SHP77 (cell line): ENCODE measurements at places on chromosomes 5 and 9.

DNA sequence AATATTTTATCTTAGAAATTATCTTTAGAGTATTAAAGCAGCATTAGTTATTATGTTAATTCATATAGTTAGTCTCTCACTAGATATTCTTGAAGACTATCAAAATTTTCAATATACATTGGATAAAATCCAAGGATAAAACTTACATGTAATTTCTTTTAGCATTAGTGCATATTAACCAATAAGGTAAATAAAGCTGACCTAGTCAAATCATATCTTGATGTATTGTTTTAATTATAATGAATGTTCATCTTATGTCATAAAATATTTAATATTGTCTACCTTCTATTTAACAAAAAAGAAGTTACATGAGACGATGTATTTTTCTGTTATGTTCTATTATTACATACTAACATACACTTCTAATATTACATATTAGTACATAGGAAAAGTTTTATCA, 301.7 kb upstream of the DAB2 start:
- DNase-seq = no peak

DNA sequence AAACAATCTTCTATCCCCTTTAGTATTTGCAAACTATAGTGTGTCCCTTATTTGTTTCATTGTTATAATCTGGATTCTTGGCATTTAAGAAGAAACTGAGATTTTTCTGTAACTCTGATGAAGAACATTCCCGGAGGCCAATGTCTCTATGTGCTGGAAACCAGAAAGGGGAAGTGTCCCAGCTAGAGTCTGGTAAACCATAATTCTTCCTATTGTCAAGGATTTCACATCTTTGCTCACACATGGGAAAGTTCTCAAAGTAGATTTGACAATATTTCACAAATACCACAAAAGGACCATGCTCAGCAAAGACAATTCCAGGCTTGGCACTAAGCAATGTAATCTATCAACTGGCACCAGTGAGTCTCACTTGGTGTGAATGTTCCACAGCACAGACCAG, 146.8 kb downstream of the MUSK start:
- no peak for DNase-seq

- DNase-seq = no peak
Measured at GRCh38 chr5:145925803-145926202, 10.6 kb upstream of the SH3RF2 start.

- no peak for DNase-seq
Measured at GRCh38 chr5:16283791-16284190, 104.2 kb upstream of the MARCHF11 start.

- no peak for DNase-seq
Measured at GRCh38 chr9:124409410-124409809, 5.8 kb downstream of the PSMB7 start.

GRCh38 chr5:113240951-113241726, 193.7 kb downstream of the TSSK1B start:
- no peak for DNase-seq

GRCh38 chr5:60066502-60066901, 173.0 kb upstream of the PDE4D start:
- DNase-seq = no peak

- no peak for DNase-seq
Measured at GRCh38 chr5:72314571-72315172, 5.4 kb downstream of the MRPS27 start.

GRCh38 chr9:128614728-128615127, 41.9 kb downstream of the DYNC2I2 start:
- DNase-seq = no peak

GRCh38 chr9:113409883-113410206, 630 bp downstream of the POLE3 start:
- DNase-seq = no peak

DNA sequence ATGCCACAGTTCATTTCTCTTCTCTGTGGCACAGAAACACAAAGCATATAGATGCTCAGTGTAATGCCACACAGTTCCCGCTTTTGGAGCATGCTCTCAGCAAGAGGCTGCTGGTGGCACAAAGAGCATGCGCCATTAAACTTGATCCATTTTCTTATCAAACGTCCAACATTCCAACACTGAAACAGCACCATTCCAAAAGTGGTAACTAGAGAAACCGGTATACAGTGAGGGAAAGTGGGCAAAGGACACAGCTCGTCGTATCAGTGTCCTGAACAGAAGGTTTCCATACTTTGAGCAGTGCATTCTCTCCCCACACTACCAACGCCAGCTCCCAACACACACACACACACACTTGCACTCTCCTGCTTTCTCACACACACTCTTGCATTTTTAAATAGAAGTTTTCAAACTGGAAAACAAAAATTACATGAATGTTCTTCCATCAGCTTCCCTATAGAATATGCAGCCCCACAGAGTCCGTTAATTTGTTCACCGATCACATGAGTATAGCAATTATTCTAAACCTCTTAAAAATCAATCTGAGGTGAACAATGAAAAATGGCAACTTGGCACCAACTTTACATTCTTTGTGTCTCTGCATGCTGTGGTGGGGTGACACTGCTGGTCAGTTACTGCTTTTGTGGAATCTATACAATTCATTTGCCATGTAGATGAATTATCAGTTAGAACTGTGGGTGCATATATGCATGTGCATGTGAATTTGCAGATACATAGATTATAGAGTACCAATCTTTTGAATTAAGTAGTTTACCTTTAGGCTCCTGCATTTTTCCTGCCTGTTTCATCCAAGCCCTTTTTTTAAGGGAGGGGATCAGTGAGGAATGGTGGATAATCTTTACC, 5.7 kb downstream of the NFIB start:
- no peak for DNase-seq

DNA sequence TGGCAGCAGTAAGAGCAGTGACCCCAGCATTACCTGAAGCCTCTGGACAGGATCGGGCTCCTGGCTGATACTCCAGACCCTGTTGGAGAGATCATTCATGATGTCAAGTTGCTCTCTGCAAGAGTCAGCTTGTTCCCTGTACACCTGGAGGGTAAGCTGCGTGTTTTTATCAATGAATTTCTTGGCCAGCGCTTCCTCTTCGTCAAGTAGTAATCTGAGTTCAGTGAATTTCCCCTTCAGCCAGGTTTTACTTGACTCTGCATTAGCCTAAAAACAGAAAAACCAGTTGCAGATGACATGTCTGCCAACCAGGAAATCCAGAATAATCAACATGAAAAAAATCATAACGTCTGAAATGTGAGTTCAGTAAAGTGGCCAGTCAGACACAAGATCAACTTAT, 19.1 kb downstream of the TRIM14 start:
- no peak for DNase-seq

DNA sequence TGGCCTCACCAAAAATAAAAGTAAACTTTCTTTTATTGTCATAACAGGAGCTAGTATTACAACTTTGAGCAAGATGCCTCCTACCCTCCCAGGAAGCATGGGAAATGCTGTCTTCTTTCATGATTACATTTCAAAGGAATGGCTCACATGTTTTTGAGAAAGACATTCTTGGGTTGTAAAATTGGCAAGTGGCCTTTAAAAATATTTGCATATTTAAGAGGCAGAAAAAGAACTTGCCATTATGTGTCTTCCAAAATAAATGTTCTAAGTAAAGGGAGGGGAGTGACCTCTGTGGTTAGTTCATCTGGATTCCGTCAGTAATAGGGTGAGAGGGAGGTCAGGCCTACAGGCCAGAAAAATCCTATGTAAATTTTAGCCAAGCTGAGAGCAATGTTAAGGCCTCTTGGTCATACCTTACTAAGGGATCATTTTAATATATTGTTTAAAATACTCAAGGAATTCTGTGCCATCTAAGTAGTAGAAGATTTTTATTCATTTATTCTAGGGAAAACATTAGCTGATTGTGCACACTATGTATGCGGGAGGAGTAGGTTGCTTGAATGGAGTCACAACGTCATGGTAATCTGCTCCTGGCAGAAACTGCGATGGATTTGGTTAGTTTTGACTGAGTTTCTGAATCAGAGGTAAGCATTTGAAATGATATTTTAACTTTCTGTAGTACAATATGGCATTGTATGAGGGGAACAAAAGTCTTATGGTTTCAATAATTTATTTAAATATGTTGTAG, 1485.7 kb upstream of the CDH9 start:
- no peak for DNase-seq

DNA sequence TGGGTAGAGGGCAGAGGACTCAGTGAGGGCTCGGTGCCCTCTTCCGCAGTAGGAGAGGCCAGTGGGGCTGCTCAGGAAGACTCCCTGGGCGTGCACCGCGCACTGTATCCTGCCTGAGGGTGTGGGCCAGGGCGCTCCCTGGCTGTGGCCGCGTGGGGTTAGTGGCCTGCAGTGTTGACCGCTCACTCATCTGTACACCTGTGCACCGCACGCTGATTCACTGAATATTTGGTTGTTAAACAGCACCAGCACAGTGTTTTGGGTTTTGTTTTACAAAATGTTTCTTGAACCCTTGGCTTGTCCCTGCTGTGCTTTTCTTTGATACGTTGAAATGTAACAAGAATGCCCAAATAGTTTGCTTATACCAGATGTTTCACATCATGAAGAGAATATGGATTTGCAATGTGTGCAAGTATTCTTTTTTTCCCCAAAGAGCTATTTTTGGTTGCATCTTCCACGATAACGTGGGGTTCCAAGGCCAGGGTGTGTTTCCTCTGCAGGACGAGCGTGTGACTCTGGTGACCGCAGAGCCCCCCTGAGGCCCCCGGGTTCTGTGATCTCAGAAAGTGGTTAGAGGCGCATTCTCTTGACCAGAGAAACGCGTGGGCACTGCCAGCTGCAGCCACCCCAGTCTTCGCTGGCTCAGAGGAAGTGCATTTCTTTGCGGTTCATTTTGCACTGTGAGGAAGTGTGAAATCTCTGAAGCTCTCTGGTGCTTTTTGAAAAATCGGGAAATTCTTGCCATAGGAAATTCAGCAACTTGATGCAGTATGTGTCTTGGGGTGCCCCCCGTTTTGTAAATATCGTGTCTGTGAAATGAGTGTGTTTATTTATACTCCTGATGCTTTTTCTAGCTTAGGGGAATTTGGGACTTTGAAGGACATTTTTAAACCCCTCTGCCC, 46.9 kb downstream of the AHRR start:
- no peak for DNase-seq

DNA sequence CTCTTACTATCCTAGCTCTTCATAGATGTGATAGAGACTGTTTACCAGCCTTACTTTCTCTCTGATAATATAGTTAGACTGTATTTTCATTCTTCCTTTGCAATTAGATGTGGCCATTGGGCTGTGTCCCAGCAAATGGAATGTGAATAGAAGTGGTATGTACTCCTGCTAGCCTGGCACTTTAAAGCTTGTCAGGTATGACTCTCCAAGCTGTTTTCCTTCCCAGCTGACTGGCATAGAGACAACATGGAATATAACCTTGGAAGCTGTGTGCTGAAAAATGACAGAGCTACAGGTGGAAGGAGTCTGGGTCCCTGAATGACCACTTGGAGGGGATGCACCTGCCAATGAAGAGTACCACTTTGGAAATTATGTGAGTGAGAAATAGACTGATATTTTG, 116.2 kb downstream of the DIRAS2 start:
- no peak for DNase-seq

DNA sequence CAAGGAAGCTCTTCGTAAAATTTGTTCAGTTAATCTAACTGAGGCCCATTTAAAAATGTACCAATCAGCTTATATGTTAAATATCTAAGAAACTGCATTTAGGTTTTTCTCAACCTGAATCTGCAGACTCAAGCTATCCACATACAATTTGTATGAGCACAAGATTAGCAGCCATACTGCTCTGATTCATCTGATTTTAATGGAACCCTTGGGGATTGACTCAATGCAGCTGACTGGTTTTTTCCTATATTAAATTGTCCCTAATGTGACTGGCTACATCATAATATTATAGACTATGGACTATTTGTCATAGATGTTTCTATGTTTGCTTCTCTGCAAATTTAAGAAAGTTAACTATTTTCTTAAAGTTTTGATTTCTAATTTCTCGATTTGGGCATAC, 451.0 kb upstream of the TUSC1 start:
- no peak for DNase-seq

- no peak for DNase-seq
Measured at GRCh38 chr5:87156631-87157030, 111.1 kb upstream of the RASA1 start.

- DNase-seq = peak; percentile 1
Measured at GRCh38 chr5:180646289-180646962, 3.0 kb downstream of the FLT4 start.

DNA sequence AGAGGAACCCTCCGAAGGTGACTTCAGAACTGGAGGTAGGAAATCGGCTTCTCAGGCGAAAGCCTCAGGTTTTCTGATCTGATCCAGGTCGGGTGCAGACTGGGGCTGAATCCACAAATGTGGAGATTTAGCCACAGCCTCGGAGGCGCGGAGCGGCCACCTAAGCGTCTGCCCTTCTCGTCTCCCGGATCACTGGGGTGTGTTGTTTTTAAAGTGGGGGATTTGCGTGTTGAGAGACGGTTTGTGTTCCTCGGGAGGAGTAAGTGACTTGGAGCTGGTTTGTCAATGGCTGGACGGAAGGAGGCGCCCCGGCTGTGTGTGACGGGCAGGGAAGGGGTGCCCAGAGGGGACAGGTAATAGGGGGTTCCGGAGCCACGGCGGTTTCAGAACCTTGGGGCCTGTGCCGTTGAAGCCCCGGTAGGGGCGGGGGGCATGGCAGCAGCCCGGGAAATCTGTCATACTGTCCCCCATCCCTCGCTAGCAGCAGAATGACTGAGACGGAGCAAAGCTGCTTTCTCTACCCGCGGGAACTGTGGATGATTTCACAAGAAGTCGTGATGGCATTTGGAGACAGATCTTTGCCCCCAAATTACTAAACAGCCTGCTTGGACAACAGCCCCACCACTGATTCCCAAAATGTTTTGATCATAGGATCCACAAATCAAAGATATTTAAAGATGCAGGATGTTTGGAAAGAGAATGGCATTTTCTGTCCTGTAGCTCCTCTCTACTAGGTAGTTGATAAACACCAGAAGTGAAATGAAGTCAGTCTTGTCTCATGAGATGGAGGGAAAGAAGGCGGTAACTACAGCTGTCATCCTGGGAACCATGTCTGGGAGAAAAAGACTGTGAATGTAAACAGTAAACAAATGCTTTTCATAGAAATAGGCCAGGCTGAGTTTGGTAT, 216.5 kb downstream of the PDZD2 start:
- DNase-seq = no peak

- peak; percentile 76 for DNase-seq
Measured at GRCh38 chr5:93622240-93622885, 39.3 kb downstream of the NR2F1 start.

DNA sequence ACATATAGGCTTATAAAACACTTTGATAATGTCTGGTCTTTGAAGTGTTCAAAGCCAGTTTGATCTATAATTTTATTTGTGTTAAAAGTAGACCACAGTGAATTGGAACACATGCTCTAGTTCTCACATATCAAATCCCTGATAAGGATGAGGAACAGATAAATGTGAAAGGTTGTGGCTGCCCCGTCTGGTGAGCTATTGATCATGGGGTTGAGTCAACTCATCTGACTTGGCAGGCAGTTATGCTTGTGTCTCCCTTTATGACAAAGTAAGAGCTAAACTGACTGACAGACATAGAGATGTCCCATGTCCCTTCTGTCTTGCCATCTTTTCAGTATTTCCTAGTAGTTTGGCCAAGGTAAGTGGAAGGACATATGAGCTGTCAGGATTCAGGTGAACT, 2.9 kb upstream of the ERMP1 start:
- DNase-seq = no peak
